ENCODE measurements at places on chromosomes 2 and 18.

DNA sequence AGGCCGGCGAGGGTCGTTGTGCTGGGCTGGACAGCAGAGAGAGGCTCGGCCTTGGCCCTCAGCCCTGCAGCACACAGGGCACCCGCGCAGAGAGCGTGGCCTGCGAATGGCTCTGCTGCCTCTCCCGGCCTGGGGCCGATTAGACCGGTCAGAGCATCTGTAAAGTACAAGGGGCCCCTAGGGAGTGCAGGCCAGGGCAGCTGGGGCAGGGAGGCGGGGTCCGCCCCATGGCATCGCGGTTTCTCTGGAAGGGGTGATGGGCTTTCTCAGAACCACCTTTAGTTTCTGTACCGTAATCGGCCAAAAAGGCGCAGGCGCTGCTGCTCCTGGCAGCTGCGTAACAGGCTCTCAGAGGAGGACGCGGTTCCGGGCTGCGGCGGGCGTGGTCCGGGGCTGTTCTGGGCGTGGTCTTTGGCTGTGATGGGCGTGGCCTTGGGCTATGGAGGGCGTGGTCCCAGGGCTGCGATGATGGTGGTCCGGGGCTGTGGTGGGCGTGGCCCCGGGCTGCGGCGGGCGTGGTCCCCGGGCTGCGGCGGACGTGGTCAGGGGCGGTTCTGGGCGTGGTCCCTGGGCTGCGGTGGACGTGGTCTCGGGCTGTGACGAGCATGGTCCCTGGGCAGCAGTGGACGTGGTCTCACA is 1.5 kb upstream of the GPR148 start:
- H3K27me3 ChIP-seq, result peaks cover 8% of the 10 kb centered on the region
- H3K4me1 ChIP-seq, result peaks cover 16% of the 10 kb centered on the region
- peak; percentile 80 for DNase-seq
- peak overlapping the region; percentile 35 for H3K4me3 ChIP-seq
- no peaks in the 10 kb centered on the region for H3K36me3 ChIP-seq

DNA sequence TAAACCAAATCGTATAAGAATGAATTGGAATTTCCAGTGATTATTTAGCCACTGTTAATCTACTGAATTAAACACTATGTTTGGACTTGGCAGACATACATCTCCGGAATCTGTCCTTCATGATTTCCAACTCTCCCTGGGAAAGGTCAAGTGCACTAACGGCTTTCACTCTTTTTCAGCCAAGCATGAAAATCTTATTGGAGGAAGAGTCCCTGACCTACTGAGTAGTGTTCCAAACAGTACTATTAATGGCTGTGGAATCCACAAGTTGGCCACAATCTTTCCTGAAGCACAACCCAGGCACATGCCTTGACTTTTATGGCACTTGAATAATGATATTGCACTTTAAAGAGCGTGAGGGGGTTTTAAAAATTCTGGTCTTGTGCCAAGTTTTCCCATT is 318.9 kb upstream of the RND3 start:
- H3K4me1 ChIP-seq, result no peaks in the 10 kb centered on the region
- DNase-seq, result no peak
- no peak overlapping the region for H3K27ac ChIP-seq
- no peak overlapping the region for H3K4me3 ChIP-seq

DNA sequence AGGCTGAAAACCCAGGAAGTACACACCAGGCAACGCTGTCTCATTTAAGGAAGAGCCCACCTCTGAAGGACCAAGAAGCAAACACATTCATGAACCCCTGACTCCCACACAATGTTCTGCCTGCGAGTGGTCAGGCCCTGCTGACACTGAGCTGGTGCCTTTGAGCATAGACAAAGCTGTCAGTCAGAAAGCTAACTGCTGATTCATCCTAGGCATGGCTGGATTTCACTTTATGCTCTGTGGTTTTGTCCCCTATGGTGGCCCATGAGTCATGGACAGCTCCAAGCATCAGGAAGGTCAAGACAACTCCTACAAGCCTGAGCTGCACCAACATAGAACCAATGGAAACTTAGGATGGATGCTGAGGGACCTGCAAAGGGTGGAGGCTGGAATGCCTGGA is 78.9 kb downstream of the UXS1 start:
- peaks cover 35% of the 10 kb centered on the region for H3K4me1 ChIP-seq
- peak overlapping the region; percentile 72 for H3K27ac ChIP-seq
- no peaks in the 10 kb centered on the region for H3K27me3 ChIP-seq
- H3K4me3 ChIP-seq, result no peak overlapping the region
- DNase-seq, result peak; percentile 85

DNA sequence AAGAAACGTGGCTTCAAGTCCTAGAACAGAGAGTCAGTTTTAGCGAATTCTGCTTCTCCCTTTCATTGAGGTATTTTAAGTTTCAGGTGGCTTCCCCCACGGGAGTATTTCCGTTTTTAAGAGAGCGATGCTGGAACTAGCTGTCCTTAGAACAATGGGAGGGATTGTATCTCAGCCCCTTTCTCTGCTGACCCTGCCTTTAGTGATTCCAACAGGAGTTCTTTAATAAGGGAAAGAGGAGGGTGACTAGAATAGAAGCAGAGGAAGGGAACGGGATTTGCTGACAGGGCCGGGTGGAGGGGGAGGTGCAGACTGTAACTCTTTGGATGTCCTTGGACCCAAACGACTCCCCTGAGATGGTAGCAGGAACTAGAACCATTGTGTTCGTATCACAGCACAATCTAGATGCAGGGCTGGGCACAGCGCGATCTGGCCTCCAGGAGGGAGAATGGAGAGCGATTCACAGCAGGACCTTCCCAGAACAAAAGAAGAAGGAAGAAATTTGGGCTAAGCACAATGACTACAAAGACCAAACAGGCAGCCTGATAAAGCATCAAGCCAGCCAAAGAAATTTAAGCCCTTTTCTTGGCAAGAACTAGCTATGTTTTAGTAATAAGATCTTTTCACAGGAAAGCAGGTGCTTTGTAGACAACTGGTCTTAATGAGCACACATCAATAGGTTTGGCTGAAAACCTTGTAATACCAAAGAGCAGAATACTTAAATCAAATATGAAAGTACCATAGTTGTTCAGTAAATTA is 15.8 kb upstream of the RTTN start:
- H3K36me3 ChIP-seq, result no peaks in the 10 kb centered on the region
- H3K27ac ChIP-seq, result no peak overlapping the region
- DNase-seq, result no peak
- no peaks in the 10 kb centered on the region for H3K27me3 ChIP-seq
- no peaks in the 10 kb centered on the region for H3K4me1 ChIP-seq
- no peak overlapping the region for H3K4me3 ChIP-seq

- DNase-seq, result no peak
- H3K4me1 ChIP-seq, result no peaks in the 10 kb centered on the region
- H3K27ac ChIP-seq, result no peak overlapping the region
- H3K4me3 ChIP-seq, result no peak overlapping the region
- H3K27me3 ChIP-seq, result no peaks in the 10 kb centered on the region
Measured at GRCh38 chr2:135826544-135826943, 10.4 kb downstream of the LCT start.
